ENCODE measurements at places on chromosomes 3 and 15.

DNA sequence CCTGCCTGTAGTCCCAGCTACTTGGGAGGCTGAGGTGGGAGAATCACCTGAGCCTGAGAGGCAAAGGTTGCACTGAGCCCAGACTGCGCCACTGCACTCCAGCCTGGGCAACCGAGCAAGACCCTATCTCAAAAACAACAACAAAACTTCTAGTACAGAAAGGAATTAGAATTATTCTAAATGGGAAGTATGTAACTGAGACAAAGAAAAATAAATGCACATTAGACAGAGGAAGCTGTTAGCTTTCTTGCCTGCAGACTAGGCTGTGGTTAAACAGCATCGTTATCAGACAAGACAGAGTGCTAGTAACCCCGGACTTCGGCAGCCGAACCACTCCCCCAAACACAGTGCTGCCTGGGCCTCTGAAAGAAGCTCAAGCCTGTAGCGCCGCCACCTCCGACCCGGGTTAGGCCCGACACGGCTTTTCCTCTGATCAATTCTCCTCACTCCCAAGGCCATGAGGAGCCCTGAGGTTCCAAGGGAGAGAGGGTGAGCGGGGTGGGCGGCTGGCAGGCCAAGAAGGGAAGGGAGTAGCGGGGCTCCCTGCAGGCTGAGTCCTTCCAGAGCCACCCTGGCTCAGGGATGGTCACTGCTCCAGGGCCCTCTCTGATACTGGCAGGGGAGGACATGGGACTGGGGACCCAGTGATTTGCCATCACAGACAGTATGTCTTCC lies 44.8 kb upstream of the MUC4 start:
- no peak for DNase-seq

DNA sequence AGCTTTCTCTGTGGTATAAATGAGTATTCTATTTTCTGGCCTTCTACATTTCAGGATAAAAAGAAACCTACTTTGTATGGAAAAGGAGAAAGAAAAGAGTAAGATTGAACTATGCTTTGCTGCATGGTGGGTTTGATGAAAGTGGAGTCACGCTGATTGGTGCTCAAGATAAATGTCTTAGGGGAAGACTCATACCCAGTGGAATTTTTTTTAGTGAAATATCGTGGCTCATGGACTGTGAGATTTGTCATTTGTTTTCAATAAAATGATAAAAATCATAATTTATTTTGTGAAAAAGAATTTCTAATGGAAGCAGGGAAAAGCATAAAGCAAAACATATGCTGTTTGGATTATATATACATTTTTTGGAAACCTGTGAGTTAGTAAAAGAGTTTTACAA lies 292.5 kb downstream of the ZPLD1 start:
- DNase-seq: no peak

- no peak for DNase-seq
Observed at GRCh38 chr3:9875448-9875847, 4.6 kb downstream of the CIDEC start.

GRCh38 chr15:71548401-71548807 lies 261.9 kb upstream of the NR2E3 start:
- DNase-seq: no peak

- no peak for DNase-seq
Observed at GRCh38 chr3:13245615-13245978, 172.4 kb upstream of the IQSEC1 start.

- no peak for DNase-seq
Observed at GRCh38 chr3:194986208-194987043, 284.5 kb downstream of the XXYLT1 start.

GRCh38 chr15:74614744-74615507 lies 710 bp upstream of the CLK3 start:
- DNase-seq: peak; percentile 96

GRCh38 chr3:192237992-192238608 lies 489.2 kb downstream of the FGF12 start:
- DNase-seq: no peak

- peak; percentile 49 for DNase-seq
Observed at GRCh38 chr3:114809668-114810413, 337.2 kb downstream of the ZBTB20 start.

DNA sequence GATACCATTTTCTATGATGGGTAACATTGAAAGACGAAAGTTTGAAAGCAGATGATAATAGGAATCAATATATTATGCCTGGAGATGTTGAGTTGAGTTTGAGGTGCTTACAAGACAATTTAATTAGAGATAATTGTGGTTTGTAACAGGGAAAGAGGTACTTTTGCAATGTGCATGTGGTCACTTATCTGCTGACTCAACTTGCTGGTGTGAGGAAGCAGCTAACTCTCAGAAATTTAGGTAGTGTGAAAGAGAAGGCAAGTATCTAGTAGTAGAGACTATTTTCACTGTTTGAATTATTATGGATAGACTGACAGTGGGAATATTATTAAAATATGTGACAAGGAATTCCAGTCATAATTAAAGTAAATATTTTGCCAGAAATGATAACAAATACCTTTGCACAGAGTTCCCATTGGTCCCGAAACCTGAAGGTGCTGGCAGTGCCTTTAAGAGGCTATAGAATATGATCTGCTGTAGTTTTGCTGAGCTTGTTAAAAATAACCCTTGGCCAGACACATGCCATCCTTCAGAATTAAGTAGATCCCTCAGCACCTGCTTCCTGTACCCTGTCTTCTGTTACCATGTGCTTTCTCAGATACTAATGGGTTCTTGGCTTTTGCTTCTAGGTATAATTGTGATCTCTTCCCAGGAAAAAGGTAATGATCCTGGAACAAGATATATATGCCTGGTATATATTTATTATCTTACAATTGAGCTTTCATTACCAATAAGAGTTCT lies 315.9 kb downstream of the BCHE start:
- no peak for DNase-seq

- no peak for DNase-seq
Observed at GRCh38 chr3:24004171-24004938, 59.3 kb downstream of the NR1D2 start.

- no peak for DNase-seq
Observed at GRCh38 chr3:186487819-186488218, 56.4 kb downstream of the CRYGS start.

- no peak for DNase-seq
Observed at GRCh38 chr3:177813322-177813721, 616.0 kb upstream of the TBL1XR1 start.

DNA sequence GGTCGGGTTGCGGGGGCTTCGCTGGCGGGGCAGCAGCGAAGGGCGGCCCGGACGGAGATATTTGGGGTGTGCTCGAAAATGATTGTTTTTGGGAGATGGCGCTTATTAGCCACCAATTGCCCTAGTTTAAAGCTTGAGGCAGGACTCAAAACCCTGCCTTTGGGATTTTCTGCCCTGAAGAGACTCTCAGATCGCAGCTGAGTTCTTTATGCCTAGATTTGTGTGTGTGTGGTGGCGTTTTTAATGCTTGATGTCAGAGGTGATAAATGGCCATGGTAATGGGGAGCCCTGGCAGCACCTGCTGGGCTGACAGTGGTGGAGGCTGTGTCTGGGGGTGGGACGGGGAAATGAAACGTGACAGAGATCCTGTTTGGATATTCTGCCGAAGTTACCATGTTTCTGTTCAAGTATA lies 604 bp downstream of the KCTD6 start:
- DNase-seq: peak; percentile 13

DNA sequence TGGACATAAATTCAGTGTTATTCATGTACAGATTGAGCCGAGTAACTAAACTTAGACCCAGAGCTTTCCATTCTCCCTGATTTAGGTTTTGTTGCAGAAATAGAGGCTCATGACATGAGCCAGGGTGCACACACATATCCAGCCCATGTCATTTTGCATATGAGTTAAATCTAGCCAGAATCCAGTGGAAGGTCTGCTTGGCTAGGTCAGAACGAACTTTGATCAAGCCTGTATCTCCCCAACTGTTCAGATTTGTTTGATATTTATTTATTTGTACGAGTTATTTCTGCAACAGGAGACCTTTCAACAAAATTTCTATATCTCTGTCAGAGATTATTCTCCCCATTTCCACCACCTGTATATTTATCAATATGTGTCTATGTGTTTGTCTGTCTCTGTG lies 247.5 kb upstream of the THBS1 start:
- no peak for DNase-seq

GRCh38 chr15:55007561-55007960 lies 189.2 kb downstream of the RSL24D1 start:
- no peak for DNase-seq

DNA sequence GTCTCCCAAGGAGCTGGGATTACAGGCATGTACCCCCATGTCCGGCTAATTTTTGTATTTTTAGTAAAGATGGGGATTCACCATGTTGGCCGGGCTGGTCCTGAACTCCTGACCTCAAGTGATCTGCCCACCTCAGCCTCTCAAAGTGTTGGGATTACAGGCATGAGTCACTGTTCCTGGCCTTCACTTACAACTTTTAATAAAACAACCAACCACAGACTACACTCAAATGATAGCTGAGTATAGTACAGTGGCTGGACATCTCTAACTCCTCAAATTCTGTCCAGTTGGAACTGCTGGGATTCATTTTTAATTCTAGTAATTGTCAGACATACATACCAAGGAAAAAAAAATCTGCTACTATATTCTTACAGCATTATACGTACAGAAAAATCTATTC lies 71.0 kb downstream of the PBRM1 start:
- DNase-seq: no peak

- DNase-seq: no peak
Observed at GRCh38 chr15:70212963-70213315, 115.2 kb upstream of the TLE3 start.

DNA sequence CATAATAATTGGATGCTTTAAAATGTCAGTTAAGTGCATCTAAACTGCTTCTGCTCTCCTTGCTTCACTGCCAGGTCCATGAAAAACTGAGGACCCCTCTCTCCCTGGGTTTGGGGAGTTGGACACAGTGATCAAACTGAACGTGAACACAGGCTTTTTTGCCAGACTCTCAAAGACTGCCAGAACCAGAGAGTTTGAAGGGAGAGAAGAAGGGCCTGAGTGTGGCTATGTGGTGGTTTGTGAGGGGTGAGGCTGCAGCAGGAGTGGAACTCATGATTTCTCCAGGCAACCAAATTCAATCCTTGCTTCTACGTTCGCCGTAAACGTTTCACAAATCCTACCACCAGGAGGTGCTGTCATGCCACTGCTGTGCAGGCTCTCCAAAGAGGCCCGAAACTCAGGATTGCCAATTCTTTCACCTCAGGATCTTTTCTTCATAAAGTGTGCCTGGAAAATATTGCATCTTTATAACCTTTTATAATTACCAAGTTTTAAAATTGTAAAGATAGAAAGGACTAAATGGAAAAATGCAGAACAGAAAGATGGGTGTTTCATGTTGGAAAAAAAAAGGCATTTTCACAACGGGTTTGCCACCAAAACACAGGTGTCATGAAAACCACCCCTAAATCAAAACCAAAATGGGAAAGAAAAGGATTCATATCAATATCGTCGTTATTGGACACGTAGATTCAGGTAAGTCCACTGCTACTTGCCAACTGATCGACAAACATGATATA lies 19.7 kb downstream of the TM4SF4 start:
- DNase-seq: peak; percentile 35

DNA sequence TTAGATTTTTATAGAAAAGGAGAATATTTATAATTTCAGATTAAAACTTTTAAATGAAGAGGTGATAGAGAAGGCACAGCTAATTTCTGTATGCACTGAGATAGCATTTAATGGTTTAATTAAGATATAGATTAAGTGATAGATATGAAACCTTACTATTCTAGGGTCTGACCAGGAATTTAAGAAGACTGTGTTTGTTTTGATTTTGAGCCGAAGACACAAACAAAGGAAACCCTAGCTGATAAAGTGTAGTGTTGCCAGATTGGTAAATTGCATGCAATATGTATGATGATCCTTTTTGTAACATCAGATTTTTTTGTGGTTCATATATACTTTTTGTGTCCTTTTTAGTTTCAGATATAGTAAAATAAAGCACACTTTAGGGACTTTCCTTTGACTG lies 141.8 kb downstream of the ZPLD1 start:
- no peak for DNase-seq

DNA sequence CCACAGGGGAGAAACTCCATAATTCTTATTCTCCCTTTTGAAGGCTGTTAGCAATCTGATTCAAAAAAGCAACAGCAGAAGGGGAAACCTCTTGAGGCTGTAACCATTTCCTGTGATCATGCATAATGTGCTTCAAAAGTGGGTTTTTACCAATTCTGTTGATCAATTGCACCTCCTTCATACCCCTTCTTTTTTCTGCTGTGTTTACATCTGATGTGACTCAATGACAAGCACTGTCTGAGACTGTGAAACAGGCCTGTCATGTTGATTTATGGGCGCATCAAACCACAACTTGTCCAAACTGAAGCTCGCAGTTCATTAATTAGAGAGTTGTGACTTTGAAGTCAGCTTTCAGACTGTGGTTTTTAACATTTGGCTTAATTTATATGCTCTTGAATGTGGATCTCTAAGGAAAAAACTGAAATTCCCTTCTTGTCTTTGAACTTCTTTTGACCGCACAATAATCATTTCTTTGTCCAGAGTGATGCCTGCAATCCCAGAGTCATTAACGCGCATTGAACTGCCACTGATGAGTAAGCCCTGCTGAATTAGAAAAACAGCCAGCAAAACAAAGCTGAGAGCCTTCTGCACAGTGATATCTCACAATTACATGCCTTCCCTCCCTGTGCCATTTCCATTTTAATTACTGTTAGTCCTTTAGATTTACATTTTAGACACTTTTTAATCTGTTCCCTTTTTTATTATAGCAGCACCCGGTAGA lies 532.8 kb downstream of the FOXP1 start:
- DNase-seq: peak; percentile 31

DNA sequence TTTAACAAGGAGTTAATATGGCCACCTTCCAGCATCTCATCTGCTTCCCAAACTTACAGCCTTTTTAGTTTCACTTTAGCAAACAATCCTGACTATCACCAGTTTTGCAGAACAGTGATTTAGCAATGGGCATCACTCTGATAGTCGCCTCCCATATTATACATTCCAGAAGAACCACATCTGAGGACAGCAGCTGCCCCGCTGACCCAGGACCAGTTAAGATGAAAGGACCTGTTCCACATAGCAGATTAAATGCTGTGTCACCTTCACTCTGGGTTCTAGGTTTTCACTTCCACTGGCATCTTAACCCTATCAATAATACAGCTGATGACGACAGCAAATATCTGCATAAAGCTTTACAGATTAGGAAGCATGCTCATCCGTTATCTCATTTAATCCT lies 99.8 kb downstream of the TRIM69 start:
- no peak for DNase-seq

Data from CD4-positive, alpha-beta T cell treated with Interleukin-1 beta for 1 hour (primary cell).